ENCODE measurements at places on chromosomes 6 and 20. TPM values are rescaled to one million over a fixed set of nuclear protein-coding genes. Genes with fewer than 3 reads are reported as not detected.

DEF6 gene
- 5.6 TPM for total RNA-seq

SIRPG gene
- total RNA-seq: not detected

CEP85L gene
- 3.8 TPM for total RNA-seq

KCNK5 gene
- 31.8 TPM for total RNA-seq

DLK2 gene
- total RNA-seq: 0.96 TPM

GGTLC1 gene
- not detected for total RNA-seq

DNA sequence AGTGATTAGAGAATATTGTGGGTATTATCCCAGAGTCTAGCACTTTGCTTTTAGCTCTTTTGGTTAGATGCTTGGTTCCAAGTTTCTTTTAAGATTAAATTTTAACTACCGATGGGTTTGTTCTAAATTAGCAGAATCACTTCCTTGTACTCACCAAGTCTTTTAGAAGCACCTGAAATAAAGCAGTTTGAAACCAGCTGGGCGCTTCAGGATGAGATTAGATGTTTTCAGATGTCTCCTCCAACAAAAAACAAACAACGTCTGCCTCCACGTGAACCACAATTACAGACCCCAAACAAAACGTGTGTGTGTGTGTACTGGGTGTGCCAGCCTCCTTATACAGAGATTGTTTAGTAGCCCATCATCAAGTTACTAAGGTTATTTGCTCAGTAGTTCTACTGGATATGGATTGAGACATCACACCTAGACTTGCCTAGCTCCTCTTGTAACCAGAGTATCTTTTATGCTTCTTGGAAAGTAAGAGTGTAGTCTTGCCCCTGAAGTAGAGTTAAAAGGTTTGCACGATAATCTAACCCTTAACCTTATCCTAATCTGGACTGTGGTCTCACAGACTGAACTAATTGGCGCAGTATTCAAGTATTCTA is 2.3 kb downstream of the DSTN start:
- no peak for DNase-seq

GRCh38 chr20:5977223-5977622 is 26.8 kb downstream of the MCM8 start:
- DNase-seq: no peak

- no peak for DNase-seq
Measured at GRCh38 chr20:50592282-50593004, 82.3 kb downstream of the PTPN1 start.

- DNase-seq: peak; percentile 72
Measured at GRCh38 chr6:21348504-21349195, 244.9 kb upstream of the SOX4 start.

DNA sequence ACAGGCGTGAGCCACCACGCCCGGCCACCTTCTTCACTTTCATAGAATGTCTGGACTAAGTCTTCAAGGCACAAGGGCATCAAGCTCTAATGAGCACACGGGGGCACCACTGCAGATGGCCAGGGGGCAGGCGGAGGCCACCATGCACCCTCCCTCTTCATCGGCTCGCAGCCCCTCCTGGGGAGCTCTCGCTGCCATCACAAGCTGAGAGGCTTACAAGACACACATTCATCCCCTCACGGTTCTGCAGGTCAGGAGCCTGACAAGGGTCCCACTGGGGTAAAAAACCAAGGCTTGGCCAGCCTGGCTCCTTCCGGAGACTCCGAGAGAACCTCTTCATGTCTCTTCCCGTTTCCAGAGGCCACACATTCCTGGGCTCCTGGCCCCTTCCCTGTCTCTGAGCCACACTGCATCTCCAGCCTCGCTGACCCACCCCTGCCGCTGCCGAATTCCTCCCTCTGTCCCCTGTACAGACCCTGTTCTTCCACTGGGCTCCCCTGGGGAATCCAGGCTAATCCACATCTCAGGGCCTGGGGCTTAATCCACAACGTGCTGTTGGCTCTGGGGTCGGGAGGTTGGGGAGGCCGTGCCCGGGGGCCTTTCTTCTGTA is 19.8 kb downstream of the DLL1 start:
- DNase-seq: no peak

DNA sequence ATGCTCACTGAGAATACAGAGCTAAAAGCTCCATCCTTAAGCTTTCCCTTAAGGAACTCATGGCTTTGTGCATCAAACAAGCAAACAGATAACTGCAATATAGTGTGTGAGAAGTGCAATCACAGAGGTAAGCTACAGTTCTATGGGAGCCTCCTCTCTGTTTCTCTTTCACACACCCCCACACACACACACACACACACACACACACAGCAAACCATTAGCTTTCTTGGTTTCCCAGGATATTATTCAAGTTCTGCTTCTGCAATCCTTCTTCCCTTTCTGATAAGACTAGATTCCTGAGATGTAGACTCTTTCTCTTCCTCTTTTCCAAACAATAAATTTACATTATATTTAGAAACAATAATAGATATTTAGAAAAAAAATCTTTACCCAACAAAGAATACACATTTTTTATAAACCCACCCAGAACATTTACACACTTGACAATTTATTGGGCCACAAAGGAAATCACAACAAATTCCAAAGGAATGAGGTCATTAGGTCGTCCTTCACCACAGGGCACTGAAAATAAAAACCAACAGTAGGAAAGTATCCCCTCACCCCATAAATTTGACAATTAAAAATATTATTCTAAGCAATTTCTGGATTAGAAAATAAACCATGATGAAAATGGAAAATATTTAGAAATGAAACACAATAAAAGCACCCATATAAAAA is 9.3 kb upstream of the GFOD1 start:
- no peak for DNase-seq

- DNase-seq: no peak
Measured at GRCh38 chr6:43509142-43509983, 783 bp downstream of the LRRC73 start.

GRCh38 chr6:19434065-19434464 is 403.1 kb upstream of the ID4 start:
- no peak for DNase-seq

GRCh38 chr6:79546186-79546585 is 9.0 kb upstream of the LCA5 start:
- no peak for DNase-seq

Measured in H9 (cell line).